AG10803 (cell line): ENCODE measurements at places on chromosomes 6 and 20.

GRCh38 chr20:8812817-8813216 is 256.1 kb upstream of the PLCB4 start:
- DNase-seq, result no peak

- no peak for DNase-seq
These were observed 150.1 kb upstream of the PDE7B start for GRCh38 chr6:135701426-135701825.

- no peak for DNase-seq
These were observed 193.6 kb upstream of the SLC24A3 start for GRCh38 chr20:19018881-19019280.

- DNase-seq, result peak; percentile 92
These were observed 118.9 kb downstream of the QKI start for GRCh38 chr6:163533443-163533842.

DNA sequence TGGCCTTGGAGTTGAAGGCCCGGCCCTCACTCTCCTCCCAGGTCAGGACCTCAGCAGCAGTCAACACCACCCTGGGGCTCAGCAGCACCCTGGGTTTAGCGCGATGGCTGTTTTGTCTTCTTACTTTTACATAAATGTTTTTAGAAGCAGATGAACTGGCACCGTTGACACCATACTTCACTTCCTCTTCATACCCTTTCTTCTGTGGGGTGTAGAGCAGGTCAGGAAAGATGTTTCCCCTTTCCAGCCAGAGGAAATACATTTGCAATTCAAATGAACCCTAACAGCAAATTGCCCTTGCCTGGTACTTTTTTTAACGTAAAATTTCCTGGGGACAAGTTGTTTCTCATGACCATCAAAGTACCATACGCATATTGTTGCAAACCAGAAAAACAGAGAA is 54.7 kb upstream of the SNX9 start:
- no peak for DNase-seq

GRCh38 chr6:161204866-161205557 is 68.8 kb downstream of the AGPAT4 start:
- DNase-seq, result peak; percentile 35

- peak; percentile 17 for DNase-seq
These were observed 59.2 kb upstream of the EYA2 start for GRCh38 chr20:46835418-46835817.

DNA sequence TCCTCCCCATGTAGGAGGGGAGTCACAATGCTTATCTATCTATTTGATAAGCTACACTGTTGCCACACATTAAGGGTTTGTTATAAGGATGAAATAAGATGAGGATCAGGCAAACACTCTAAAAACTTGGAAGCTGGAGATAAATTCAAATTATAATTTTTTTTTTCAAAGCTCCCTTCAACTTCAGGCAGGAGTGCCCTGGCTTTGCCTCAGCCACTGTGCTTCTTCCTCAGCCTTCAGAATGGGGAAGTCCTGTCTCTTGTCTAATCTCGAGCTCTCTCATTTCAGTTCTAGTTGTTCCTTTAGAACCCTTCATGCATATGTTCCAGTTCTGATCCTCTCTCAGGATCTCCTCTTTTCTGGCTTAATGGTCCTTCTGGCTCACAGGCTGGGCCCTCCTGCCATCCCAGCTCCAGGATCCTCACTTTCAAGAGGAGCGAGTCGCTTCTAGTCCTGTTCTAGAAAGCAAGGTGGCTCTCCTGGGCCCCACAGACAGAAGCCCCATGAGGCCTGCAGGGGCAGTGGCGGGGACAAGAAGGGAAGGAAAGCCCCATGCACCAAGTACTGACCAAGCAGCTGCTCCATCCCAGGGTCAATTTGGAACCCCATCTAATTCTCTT is 164.3 kb downstream of the VEGFA start:
- DNase-seq, result no peak

DNA sequence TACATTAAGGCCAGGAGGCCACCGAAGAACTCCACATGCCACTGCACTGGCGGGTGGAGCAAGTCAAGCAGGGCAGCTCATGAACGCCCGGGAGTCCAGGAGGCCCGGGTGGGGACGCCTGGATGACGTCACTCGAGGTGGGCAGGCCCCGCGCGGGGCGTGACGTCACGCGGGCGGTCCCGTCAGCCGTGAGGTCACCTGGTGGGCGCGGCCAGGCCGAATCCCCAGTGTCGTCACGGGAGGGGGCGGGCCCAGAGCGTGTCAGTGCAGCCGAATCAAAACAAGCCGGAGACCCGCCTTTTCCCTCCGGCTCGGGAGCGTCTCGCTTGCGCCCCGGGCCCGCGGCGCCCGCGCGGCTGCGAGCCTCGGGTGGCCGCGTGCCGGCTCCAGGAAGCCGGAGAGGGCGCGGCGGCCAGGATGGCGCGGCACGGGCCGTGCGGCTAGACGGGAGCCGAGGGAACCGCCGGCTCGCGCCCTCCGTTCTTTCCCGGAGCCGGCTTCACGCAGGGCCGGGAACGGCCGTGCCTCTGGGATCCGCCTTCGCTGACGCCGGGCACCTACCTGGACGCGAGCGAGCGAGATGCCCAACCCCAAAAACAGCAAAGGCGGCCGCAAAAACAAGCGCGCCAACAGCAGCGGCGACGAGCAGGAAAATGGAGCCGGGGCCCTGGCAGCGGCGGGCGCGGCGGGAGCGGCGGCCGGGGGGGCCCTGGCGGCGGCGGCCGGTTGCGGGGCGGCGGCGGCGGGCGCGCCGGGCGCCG is at the start of gene HECA:
HECA (plus strand) TSS at position 264 of the 761 bp plus-strand sequence; CDS start at position 581, 317 bp downstream.
- peak; percentile 93 for DNase-seq

GRCh38 chr20:25259788-25260254 is 11.9 kb downstream of the PYGB start:
- DNase-seq, result no peak
